ENCODE measurements at places on chromosomes 11 and 22.

DNA sequence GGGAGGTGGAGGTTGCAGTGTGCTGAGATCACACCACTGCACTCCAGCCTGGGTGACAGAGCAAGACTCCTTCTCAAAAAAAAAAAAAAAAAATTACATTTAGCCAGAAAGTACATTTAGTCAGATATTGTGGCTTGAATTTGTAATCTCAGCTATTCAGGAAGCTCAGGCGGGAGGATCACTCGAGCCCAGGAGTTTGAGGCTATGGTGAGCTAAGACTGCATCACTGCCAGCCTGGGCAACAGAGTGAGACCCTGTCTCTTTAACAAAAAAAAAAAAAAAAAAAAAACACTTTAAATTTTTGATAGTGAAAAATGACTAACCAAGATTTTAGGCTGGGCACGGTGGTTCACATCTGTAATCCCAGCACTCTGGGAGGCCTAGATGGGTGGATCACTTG, 27.3 kb downstream of the MRTFA start:
- DNase-seq, result no peak

- DNase-seq, result no peak
Observed at GRCh38 chr11:129580278-129580677, 204.6 kb downstream of the BARX2 start.

DNA sequence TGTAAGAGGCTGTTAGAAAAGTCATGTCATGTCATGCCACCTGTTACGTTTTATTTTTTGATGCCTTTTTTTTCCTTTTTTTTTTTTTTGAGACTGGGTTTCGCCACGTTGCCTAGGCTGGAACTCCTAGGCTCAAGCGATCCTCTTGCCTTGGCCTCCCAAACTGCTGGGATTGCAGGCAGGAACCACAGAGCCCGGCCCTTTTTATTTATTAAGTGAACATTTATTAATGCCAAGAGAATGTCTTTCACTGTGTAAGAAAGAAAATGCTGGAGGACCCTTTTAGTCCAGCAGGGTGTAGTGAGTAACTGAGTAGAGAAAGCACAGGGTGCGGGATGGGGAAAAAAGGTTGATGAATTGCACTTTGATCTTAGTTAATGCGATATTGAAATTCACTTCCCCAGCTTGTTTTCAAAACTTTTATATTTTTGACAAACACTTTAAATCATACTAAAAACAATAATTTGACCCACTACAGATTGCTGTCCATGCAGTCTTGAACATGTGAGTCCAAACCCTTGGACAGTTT, 2.3 kb upstream of the XBP1 start:
- DNase-seq, result no peak

DNA sequence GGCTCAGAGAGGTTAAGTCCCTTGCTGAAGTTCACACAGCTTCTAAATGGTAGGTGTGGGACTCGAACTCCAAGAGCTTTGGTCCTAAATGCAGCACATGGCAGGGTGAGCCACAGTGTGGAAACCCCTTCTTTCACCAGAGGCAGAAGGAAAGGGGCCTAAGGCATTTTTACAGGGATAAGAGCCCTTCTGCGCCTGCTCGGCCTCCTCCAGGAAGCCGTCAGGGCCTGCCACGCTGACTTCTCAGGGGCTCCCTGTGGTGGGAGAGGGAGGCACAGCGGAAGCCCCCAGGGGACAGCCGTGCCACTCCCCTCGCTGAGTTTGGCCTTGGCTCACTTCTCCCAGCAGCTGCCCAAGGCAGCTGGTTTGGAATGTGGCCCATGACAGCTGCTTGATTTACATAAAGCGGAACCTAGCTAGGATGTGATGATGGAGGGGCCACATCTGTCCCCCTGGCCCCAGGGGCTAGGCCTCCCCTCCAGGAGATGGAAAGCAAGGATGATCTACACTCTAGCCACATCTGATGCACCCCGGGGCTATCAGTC, 35.4 kb downstream of the CD82 start:
- no peak for DNase-seq

GRCh38 chr22:26461188-26461810, 22.3 kb downstream of the HPS4 start:
- no peak for DNase-seq

DNA sequence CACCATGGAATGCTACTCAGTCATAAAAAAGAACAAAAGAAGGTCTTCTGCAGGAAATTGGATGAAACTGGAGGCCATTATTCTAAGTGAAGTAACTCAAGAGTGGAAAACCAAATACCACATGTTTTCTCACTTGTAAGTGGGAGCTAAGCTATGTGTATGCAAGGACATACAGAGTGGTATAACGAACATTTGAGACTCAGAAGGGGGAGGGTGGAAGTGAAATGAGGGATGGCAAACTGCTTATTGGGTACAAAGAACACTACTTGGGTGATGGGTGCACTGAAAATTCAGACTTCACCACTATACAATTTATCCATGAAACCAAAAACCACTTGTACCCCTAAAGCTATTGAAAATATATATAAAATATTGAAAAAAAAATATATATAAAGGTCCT, 13.4 kb upstream of the CAT start:
- DNase-seq, result no peak

- DNase-seq, result no peak
Observed at GRCh38 chr22:50179937-50180726, 5.6 kb upstream of the TRABD start.

- no peak for DNase-seq
Observed at GRCh38 chr22:22125579-22126468, 118.8 kb upstream of the VPREB1 start.

DNA sequence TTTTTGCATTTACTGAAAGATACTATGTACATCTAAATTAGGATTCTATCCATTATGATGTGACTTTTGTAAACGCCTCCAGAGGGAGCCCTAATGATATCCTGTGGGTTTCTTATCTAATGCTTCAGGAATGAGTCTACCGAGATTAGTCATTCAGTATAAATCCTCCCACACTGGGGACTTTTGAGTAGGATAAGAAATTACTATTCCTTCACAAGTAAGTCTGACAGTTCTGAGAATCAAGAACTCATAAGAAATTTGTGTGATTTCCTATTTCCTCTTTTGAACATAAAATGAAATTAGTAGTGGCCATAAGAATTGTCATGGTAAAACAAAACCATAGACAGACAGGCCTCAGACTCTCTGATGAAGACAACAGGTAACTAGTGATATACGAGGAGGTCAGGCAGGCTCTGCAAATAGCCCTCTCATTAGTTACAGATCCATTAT, 10.0 kb upstream of the OR5M1 start:
- DNase-seq, result peak; percentile 15

DNA sequence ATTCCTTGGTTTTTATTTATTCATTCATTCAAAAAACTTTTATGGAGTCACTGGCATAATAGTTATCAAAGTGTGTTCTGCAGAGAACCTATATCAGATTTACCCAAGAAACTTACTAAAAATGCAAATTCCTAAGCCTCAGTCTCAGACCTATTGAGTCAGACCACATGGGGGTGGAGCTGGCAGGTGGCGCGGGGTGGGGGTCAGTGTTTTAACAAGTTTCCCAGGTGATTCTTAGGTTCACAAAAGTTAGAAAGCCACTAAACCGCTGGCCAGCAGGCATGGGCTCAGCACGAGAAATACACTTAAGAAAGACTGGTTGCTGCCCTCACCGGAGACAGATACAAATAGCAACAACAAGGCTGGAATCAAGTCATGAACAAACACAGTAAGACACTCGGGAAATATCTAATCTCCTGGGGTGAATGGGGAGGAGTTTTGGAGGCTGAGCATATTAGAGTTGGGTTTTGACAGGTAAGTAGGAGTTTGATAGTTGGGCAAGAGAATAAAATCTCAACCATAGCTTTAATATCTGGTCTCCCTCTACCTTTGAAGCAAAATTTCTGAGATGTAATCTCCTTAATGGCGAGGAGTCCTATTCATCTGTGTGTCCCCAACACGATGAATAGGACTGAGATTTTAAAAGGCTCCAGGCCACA, 167.5 kb upstream of the NECTIN1 start:
- DNase-seq, result no peak

DNA sequence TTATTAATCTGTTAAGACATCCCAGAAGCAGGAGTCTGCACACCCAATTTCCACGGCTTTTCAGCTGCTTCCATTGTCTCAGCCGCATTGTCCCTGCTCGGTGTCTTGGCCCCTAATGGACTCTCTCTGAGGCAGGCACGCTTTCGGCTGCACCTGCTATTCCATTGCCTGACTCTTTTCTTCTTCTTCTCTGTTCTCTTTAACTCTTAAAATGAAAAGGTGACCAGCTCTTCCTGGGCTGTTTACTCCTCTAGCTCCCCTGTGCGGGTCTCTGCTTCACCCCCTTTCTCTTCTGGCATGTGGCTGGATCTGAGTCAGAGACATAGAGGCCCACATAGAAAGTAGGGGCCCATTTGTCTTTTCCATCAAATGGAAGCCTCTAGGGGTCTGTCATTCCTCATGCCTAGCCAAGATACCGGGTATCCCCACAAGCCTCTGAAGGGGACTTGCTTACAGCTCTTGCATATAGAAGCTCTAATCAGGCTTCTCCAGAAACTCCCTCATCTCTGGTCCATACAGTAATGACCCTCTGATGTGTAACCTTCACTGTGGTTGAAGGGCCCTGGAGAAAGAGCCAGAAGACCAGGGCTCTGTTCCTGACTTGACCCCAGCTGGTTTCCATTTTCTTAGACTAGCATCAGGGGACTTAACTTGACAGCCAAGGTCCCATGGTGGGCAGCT, 243.9 kb downstream of the ST3GAL4 start:
- no peak for DNase-seq

DNA sequence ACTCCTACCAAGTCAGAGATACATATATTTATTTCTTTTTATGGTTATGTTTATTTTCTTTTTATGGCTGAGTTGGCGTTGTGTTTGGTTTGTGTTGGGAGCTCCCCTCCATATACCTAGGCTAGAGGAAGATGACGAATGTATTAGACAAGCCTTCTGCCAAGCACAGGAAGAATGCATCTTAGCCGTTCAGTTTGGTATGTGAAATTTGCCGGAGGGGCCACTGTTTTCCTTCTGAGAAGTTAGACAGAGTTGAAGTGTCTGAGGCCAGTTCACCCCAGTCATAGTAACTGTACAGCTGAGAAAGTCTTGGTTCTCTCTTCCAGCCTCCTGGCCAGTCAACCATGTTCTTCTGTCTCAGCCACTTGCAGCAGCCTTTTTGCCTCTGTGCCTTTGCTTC, 29.8 kb downstream of the TEAD1 start:
- DNase-seq, result no peak

- no peak for DNase-seq
Observed at GRCh38 chr11:14578541-14578956, 58.4 kb upstream of the PSMA1 start.

- no peak for DNase-seq
Observed at GRCh38 chr11:73439002-73439843, 63.0 kb downstream of the RELT start.

- DNase-seq, result no peak
Observed at GRCh38 chr11:124896821-124897391, 759 bp downstream of the ROBO4 start.

DNA sequence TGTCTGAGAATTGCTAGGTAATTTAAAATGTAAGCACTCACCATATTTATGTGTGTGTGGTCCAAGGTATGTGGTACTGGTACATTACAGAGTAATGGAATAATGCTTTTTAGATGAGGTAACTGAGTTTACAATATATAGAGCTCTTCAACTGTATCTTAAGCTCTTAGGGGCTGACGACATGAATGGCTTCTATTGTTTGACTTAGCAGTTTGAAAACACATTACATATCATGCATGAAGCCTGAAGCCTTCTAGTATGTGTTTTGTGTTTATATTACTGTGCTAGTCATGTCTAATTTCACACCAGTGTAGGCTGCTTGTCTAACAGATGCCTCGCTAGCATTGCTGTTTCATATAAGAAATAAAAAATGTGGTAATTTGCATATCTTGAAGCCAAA, 37.2 kb downstream of the GAS2 start:
- no peak for DNase-seq

- DNase-seq, result no peak
Observed at GRCh38 chr11:2477254-2477653, 32.4 kb downstream of the KCNQ1 start.

DNA sequence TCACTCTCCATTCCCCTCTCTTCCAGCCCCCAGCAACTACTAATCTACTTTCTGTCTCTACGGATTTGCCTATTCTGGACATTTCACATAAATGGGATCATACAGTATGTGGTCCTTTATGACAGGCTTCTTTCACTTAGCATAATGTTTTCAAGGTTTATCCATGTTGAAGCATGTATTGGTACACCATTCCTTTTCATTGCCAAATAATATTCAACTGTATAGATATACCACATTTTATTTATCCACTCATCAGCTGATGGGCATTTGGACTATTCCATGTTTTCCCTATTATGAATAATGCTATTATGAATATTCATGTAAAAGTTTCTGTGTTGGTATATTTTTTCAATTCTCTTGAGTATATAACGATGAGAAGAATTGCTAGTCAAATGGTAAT, 54.5 kb downstream of the MRTFA start:
- no peak for DNase-seq

DNA sequence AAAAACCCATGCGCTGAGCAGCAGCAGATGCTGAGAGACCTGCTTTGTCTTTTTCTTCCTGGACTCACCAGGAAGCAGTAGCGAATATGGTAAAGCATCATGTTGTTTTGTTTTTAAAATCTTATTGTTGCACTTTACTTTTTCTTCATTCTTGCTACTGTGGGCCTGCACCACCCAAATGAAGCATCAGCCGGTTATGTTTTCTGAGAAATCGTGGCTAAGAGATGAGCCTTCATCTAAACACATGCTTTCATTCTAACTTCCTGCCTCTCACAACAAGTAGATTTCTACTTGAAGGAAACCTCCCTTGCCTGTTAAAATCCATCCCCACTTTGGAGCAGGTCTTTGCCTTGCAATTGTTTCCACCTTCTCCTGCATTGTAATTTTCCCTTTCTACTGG, 1025.9 kb downstream of the NTM start:
- DNase-seq, result no peak

GRCh38 chr22:41315586-41315985, 14.3 kb downstream of the ZC3H7B start:
- DNase-seq, result no peak

GRCh38 chr22:40176921-40177737, 596 bp upstream of the TNRC6B start:
- DNase-seq, result no peak

- DNase-seq, result no peak
Observed at GRCh38 chr22:17060126-17060525, 24.7 kb upstream of the IL17RA start.

- no peak for DNase-seq
Observed at GRCh38 chr11:89125298-89125697, 52.4 kb upstream of the TYR start.

DNA sequence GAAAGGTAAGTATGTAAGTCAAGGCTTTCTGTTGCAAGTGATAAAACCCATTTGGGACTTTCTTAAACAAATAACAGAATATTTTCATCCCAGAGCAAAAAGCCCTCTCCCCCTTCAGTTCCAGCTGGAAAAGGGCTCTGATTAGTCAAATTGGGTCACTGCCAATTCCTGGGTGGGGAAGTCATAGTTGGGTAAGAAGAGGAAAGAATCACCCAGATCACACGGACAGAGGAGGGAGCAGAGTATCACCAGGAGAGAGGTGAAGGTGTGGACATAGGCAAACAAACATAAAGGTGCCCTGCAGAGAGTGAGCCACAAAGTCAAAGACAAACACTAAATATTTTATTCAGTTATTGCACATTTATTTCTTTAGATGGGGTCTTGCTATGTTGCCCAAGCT, 36.3 kb upstream of the SORL1 start:
- DNase-seq, result no peak
